Suppressor macrophage treated with lipopolysaccharide for 4 hours (primary cell): ENCODE measurements at places on chromosomes 16 and 17.

- DNase-seq: peak; percentile 94
Observed at GRCh38 chr17:8859027-8859803, 8.3 kb downstream of the PIK3R6 start.

DNA sequence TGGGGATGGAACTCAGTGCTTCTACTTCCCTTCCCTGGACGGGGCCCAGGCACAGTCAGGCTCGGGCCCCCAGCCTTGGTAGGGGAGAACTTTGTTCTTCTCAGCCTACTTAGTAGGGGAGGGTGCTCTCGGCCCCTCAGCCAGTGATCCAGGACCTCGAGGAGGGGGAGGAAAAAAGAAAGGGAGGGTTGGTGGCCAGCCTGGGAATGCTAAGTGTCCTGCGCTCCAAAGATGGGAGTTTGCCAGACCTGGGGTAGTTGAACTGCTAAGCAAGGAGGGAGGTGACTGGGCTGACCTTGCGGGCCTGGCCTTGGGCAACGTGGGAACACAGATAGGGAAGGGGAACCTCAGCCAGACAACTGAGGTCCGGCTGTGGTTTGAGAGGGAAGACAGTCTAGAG lies 12.2 kb downstream of the ADGRG1 start:
- DNase-seq: no peak

- DNase-seq: no peak
Observed at GRCh38 chr16:79253100-79253631, 347.4 kb downstream of the MAF start.

GRCh38 chr17:50093807-50094206 lies 1.3 kb upstream of the PDK2 start:
- DNase-seq: no peak

DNA sequence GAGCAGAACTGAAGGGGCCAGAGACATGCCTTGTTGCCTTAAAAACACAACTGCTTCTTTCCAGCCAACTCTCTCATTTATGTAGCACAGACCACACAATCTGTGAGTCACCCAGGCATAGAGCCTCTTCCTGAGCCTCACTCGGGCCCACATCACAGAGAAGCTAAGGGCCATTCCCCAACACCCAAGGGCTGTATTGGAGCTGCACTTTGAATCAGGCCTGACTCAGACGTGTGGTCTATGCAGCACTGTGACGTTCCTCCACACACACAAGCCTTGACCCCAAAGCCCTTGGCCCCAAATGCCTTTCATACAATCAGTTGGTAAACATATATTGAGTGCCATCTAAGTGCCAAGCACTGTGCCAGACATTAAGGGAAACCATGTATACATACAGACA lies 308.9 kb upstream of the DYNLRB2 start:
- no peak for DNase-seq

DNA sequence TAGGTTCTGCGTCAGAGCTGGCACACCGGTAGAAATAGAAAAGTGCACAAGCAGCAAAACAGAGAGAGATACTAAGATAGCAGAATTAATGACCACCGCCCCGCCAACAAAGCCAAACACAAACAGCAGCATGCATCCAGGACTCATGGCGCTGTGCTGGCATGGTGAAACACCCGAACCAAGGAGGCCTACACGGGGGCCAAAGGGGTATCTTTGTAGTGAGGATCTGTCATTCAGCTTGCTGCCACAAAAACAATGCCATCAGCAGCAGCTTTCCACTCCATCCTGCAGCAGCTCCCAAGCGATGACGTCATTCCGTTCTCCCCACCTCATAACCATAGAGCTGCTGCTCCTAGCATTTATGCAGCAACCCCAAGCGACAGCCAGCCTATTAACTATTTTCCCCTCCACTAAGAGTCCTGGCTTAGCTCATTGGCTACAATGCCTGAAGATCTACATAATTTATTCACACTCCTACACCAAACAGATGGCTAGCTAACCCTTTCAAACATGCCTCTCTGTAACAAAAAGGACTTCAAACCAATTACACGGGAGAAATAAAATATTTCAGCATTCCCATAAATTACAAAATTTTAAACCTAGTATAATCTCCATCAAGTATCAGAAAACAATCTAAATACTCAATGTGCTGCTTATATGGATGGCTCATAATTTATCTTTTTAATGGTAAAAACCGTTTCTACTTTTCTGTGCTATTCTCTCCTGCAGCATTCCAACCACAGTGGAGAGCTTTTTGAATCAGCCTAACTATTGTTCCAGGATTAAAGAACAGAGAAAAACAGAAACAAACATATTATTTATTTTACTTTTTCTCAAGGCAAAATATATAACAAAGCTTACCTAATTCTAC lies 73.9 kb downstream of the SPAG9 start:
- DNase-seq: no peak

DNA sequence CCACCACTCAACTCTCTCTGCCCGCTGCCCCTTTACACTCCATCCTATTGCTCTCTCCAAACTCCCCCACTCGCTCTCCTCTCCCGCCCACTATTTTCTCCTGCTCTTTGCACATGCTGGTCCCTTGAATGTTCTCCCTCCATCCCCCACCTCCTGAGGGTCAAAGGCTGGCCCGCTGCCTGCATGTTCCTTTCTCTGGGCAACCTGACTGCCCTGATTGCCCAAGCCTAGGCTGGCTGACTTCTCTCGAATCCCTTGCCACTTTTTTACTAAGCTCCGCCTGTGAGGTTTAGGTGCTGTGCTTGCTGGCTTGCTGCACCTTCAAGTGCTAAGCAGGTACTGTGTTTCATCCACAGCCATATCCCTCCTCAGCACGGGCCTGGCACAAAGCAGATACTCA lies 2.7 kb downstream of the EMC8 start:
- no peak for DNase-seq

GRCh38 chr16:48960830-48961229 lies 320.8 kb downstream of the CBLN1 start:
- no peak for DNase-seq

- peak; percentile 53 for DNase-seq
Observed at GRCh38 chr16:30758988-30759491, 2.8 kb downstream of the CFAP119 start.

DNA sequence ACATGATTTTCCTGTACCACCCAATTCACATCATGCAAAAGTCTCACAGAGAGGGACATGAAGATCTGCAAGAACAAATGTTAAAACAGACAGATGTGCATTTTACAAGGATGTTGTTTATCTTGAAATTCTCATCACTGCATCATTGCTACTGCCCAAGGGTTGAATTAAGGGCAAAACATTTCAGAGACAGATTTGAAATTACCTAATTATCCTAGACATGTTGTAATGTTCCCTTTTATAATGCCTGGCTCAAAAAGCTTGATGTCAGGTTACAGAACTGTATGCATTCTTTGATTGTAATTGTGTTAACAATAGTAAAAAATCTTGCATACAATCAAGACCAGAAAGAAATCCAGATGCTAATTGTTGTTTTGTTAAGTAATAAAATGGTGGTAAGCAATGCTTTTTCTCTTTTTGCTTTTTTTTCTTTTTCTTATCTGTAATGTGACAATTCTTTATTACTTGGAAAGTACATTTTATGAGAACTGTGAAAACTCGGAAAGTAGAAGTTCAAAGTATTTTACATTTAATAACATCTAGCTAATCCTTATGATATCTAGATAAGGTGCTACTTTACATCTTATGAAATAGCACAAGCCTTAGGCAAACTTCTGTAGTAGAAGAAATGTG lies 3.6 kb upstream of the DUSP14 start:
- no peak for DNase-seq

GRCh38 chr17:54980375-54980774 lies 11.8 kb downstream of the STXBP4 start:
- DNase-seq: no peak

- no peak for DNase-seq
Observed at GRCh38 chr17:41433586-41433985, 7.2 kb downstream of the KRT38 start.

- no peak for DNase-seq
Observed at GRCh38 chr16:23944381-23944780, 108.6 kb downstream of the PRKCB start.

DNA sequence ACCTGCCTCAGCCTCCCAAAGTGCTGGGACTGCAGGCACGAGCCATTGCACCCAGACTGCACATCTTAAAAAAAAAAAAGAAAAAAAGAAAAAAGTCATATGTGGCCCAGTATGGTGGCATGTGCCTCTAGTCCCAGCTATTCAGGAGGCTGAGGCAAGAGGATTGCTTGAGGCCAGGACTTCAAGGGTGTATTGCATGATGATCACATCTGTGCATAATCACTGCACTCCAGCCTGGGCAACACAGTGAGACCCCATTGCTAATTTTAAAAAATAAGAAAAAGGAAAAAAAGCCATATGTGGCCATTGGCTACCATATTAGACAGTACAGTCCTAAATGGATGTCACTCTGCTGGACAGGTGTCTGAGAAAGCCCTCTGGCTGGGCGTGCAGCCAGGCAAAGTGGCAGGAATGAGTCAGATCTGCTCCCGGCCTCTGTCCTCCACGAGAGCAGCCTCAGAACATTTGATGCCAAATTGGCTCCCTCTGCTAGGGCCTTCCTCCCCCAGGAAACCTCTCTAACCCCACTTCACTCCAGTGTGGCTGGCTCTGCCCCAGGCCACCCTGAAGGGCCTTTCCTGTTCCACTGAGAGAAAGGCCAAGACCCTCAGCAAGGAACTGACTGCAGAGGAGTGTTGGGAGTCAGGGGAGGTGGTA lies 14.7 kb downstream of the CA7 start:
- no peak for DNase-seq

GRCh38 chr17:39919087-39919683 lies 750 bp upstream of the GSDMB start:
- no peak for DNase-seq

DNA sequence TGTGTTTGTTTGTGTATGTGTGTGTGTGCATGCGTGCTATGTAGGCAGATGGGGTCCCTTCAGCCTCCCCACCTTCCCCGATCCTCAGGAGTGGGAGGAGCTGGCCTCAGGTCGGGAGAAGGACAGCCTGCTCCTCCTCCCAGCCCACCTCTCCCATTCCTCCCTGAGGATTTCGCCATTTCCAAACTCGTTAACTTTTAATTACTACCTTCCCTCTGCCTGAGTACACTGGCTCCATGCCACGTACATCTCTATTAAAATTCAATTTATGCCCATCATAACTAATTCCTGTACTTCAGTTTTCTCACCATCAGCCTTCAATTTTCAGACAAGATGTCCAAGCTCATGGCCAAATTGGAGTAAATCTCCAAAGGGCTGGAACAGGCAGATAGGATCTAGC lies 148.6 kb downstream of the SDK2 start:
- DNase-seq: no peak

DNA sequence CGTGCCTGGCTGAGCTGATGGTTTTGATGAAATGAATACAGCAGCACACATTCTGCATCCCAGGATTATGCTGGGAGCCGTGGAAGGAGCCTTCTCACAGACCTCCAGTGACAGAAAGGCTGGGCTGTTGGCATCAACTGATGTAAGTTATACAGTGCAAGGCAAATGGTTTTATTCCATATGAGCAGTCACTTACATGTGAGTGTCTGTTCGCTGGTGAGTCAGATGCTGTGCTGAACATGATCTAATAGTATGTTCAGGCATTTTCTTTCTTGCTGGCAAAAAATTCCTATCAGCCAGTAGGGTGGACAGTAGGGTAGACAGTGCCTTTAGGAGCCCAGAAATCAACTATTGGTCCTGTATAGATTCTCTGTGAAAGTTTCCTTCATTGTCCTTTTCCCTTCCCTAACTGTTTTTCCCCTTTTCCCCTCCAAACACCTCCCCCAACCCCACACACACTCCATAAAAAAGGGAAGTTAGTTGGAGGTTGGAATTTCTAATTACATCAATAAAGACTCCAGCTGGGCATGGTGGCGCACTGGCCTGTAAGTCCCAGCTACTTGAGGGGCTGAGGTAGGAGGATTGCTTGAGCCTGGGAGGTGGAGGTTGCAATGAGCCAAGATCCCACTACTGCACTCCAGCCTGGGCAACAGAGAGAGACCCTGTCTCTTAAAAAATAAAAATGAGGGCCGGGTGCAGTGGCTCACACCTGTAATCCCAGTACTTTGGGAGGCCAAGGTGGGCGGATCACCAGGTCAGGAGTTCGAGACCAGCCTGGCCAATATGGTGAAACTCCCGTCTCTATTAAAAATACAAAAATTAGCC lies 36.2 kb downstream of the LDHD start:
- peak; percentile 78 for DNase-seq

DNA sequence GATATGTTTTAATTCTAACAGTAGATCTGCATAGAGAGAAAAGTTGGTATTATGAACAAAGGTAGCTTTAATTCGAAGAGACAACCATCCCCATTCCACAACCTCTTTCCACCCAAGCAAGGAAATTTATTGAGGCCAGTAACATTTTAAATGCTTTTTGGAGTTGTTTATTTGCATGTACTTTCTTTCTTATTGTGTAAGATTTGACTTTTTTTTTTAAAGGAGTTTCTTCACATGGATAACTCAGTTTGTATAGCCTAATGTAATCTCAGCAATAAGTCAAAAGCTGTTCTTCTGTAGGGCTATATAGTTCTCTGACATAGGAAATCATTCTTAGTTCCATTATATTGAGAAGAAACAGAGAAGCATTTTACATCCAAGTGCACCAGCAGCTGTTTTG lies 163.3 kb downstream of the PRKCA start:
- DNase-seq: no peak

DNA sequence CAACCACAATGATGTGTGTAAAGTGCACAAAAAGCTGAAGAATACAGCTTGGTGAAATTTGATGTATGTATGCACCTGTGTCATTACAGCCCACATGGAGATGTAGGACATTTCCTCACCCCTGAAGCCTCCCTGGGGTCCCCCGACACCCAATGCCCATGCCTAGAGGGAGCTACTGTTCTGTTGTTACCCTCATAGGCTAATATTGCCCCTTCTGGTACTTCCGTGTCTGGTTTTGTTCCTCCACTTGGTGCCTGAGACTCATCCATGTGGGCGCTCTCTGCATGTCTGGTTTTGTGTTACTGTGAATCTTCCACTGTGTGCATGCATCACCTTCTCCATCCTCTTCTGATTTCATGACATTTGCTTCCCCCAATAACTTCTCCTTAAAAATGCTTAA lies 18.6 kb downstream of the TNFRSF13B start:
- DNase-seq: no peak

DNA sequence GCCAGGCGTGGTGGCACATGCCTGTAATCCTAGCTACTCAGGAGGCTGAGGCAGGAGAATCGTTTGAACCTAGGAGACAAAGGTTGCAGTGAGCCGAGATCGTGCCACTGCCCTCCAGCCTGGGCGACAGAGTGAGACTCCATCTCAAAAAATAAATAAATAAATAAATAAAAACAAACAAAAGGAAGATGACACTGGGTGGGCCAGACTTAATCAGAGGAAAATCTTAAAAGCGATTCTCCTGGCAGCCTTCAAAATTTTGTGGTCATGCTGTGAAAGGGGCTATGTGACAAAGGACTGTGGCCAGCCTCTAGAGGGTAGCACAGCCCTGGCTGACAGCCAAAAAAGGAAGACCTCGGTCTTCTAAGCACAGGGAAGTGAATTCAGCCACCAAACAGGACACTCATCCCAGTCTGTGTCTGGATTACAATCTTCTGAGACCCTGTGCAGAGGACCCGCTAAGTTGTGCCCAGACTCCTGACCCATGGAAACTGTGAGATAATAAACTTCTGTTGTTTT lies 391.1 kb downstream of the CNTNAP4 start:
- peak; percentile 1 for DNase-seq

- peak; percentile 61 for DNase-seq
Observed at GRCh38 chr17:32341857-32342602, at the start of gene C17orf75. Gene C17orf75 (minus strand): TSS chr17:32342173. CDS start chr17:32342139, 34 bp downstream.

GRCh38 chr17:59479141-59479540 lies 86.3 kb upstream of the DHX40 start:
- no peak for DNase-seq

- no peak for DNase-seq
Observed at GRCh38 chr16:11273721-11274324, 394 bp upstream of the PRM3 start.
